Lower lobe of right lung (tissue), 2 donors: ENCODE measurements at places on chromosomes 1 and 21. TPM values are rescaled to one million over a fixed set of nuclear protein-coding genes. Genes with fewer than 3 reads are reported as not detected.

The PRDM16 gene
- 19.2 TPM for total RNA-seq

DNA sequence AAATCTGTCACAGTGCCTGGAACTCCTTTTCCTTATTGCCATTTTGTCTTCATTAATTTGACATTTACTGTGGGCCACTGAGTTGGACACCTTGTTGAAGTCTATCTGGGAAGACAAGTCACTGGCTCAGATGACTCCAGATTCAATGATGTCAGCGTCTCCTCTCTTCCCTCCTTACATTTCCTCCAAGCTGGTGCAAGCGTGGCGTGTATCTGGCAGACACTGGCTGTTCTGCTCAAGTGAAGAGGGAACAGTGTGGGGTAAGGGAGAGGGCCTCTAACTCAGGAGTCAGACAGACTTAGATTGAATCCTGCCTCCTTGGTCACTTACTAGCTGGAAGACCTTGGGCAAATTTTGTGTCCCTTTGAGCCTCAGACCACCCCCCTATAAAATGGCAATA lies 8.7 kb upstream of the ZNF691 start:
- DNase-seq = no peak
- H3K27ac ChIP-seq = peak overlapping the region; percentile 57
- no peaks in the 10 kb centered on the region for H3K27me3 ChIP-seq
- peaks cover 5% of the 10 kb centered on the region for H3K36me3 ChIP-seq

DNA sequence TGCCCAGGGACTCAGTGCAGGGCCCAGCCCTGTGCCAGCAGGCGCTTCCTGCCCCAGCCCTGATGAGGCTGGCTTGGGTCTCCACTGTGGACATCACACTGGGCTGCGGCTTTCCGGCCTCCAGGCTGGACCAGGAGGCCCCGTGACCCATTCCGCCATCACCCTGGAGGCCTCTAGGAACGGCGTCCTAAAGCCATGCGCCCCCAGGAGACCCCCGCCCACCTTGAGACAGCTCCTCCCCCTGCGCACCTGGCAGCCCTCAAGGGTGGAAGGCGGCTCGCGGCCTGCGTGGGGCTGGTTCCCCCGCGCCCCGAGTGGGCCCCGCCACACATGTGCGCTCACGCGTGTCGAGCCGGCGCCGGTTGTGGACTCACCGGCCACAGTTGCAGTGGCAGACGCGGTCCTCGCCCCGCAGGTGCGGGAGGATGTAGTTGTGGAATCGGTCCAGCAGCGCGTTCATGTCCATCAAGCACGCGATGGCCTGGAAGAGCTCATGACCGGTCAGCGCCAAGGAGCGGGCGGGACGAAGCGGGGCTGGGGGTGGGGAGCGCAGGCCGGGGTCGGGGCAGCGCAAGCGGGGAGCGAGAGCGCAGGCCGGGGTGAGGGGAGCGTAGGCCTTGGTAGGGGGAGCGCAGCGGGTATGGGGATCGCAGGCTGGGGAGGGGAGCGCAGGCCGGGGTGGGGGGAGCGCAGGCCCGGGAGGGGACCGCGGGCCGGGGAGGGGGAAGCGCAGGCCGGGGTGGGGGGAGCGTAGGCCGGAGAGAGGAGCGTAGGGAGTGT lies 924 bp downstream of the TMEM240 start:
- no peak for DNase-seq
- H3K36me3 ChIP-seq = peaks cover 34% of the 10 kb centered on the region
- no peak overlapping the region for H3K27ac ChIP-seq
- H3K27me3 ChIP-seq = no peaks in the 10 kb centered on the region
- peak overlapping the region; percentile 55 for H3K4me3 ChIP-seq

GRCh38 chr1:236458996-236459395 lies 64.8 kb upstream of the LGALS8 start:
- no peaks in the 10 kb centered on the region for H3K27me3 ChIP-seq
- H3K36me3 ChIP-seq = no peaks in the 10 kb centered on the region
- H3K4me1 ChIP-seq = no peaks in the 10 kb centered on the region
- no peak for DNase-seq
- H3K4me3 ChIP-seq = no peak overlapping the region

The SMCP gene
- total RNA-seq = not detected

- H3K27me3 ChIP-seq = no peaks in the 10 kb centered on the region
- H3K4me3 ChIP-seq = no peak overlapping the region
- H3K36me3 ChIP-seq = no peaks in the 10 kb centered on the region
- DNase-seq = no peak
- H3K4me1 ChIP-seq = no peaks in the 10 kb centered on the region
- no peak overlapping the region for H3K27ac ChIP-seq
Observed at GRCh38 chr21:22399681-22400514, 1401.7 kb downstream of the NCAM2 start.

GRCh38 chr1:226979517-226980121 lies 39.5 kb downstream of the COQ8A start:
- no peak overlapping the region for H3K4me3 ChIP-seq
- no peaks in the 10 kb centered on the region for H3K27me3 ChIP-seq
- no peak for DNase-seq

DNA sequence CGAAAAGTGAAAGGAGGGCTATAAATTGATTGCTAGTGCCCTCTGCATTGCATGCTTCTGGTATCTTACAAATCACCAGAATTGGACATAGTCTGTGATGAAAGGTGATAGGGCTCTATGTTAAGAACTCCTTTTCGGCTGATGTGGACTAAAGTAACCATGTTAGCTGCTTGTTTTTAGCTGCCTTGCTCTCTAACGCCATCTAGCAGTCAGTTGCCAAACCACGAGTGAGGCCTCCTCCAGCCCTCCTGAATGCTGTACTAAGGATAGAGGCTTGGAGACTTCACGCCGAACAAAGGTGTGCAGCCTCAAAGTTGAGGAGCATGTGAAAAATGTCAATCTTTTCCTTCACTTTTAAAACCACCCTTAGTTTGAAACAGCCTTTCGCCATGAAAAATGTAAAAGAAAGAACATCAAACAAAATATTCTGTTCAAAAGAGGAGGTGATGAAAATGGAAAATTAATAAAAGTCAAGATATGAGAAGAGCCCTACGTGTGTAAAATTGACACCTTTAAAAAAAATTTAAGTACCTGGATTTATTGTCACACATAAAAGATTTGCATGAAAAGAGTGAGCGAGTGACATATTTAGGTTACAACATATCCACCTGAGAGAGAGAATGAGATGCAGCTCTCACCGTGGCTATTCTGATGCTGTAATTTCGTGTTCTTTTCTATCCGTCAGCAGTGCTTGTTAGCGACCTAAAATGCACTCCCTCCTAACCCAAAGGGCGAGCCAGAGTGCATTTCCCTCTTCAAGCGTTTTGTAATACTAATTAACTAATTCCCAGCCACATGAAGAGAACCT lies 8.1 kb downstream of the LRRC53 start:
- H3K36me3 ChIP-seq = no peaks in the 10 kb centered on the region
- H3K4me3 ChIP-seq = no peak overlapping the region
- no peak for DNase-seq
- no peaks in the 10 kb centered on the region for H3K27me3 ChIP-seq
- no peaks in the 10 kb centered on the region for H3K4me1 ChIP-seq
